ENCODE measurements at places on chromosomes 11 and 22.

DNA sequence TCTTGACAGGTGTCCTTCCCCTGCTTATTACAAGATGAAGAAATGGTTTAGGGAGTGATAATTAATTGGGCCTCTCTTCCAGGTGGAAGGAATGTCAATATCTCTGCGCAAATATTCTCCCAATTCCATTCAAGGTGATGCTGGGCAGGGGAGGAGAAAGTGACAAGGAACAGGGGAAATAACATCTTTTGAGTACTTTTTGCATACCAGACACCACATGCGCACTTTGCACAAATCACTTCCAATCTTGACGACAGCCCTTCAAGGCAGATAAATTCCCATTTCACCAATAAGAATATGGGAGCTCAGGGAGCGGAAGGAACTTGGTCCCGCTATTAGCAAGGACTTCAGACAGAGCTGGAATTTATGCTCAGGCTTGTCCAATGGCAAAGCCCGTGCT lies 145.1 kb upstream of the TBCEL start:
- DNase-seq = no peak

DNA sequence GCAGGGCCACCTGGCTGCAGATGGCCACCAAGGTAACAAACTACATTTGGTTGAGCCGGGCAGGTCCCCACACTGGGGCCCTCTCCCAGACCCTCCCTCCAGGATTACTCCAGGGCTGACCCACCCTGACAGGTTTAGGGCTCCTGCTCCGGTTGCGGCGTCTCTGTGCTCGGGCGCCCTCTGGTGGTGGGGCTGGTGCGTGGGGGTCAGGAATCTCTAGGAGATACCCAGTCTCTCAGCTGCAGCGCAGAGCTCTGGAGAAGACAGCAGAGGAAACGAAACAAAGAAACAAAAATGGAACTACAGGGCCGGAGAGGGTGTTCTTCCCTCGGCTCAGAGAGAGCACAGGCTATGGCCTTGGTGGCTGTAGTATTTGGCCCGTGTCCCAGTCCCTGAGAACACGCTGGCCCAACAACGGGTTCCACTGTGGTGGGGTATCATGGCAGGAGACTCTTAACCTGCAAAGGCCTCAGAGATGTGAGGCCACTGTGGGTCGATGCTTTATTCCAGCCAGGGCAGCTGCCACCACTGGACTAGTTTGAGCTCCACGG lies 2.4 kb downstream of the C11orf96 start:
- DNase-seq = peak; percentile 51

DNA sequence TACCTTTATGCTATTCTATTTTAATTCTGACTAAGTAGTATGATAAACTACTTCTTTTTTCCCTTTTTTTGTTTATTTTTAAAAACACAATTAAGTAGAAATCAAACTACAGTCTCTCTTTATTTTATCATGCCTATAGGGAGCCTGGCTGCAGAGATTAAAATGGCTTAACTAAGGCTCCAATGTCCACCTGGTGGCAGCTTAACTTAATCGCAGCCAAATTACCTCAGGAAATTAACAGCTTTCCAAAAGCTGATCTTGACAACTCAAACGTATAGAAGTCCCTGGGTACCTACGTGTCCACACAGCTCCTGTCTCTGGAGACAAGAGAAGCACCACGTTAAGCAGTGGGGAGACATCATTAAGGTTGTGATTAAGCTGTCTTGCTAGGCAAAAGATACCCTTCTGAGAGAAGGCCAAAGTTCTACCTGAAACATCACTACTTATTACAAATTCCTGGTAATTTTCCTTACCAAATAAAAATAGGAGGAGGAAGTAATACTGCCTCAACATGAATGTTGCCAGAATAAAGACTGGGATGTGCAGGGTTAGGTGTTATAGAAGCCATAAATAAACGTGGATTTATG lies 63.2 kb upstream of the SNX19 start:
- no peak for DNase-seq

DNA sequence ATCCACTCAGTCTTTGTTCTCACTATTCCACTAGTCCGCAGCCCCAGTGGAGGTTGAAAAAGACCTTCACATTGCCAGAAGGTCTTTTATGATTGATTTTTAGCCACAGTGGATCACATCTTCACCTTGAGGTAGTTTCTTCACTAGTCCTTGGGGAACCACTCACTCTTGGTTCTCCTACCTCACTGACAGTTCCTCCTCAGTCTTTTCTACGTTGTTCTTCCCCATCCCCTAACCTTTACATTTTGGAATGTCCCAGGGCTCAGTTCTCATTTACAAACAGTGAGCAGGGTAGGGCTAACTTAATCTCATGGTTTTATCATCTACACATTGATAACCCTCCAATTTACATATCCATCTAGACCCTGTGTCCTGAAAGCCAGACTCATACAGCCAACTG lies 316.4 kb upstream of the SORL1-AS1 start:
- DNase-seq = no peak

DNA sequence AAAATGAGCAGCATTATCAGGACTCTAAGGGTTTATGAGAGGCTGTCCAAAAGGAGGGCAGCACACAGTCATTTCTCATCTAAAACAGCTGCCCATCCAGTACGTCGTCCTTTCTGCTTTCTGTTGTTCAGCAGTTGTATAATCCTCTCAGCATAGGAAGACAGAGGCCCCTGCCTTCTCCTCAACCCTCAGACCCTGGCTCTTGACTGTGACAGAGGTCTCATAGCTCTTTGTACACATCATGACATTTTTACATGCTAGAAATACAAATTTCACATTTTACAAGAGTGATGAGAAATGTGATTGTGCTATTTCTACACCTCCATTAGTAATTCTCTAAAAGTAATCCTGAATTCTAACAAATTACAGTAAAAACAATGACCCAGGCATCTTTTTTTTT lies 36.2 kb upstream of the ZC3H12C start:
- no peak for DNase-seq

GRCh38 chr11:57498540-57498939 lies 17.0 kb downstream of the SLC43A1 start:
- DNase-seq = no peak

DNA sequence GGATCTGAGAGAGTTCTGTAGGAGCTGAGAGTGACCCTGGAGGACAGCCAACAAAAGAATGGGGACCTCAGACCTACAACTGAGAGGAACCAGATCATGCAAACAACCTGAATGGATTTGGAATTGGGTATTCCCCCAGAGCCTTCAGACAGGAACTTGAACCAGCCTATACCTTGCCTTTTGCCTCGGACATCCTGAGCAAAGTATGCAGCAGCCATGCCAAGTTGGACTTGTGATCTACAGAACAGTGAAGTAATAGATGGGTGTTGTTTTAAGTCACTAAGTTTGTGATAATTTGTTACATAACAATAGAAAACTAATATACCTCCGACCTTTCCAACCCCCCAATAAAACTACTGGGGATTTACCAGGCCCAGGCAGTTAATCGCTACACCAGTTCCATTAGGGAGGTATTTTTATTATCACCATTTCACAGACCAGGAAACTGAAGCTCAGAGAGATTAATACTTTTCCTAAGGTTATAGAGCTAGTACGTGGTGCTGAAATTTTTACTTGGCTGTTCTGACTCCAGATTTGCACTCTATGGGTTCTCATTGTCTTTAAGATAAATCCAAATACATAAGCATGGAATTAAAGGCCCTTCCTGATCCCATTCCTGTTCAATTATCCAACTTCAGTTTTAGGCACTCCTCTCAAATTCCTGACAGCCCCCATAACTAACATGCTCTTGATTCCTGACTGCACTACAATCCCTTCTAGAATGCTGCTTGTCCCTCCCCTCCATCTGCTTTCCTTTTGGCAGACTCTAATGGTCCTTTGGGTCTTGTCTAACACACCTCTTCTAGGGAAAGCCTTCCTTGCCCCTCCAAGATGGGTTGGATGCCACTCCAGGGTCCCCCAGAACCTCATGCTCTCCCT lies 1.7 kb upstream of the RASSF10 start:
- no peak for DNase-seq

GRCh38 chr11:46315033-46315738 lies 32.1 kb upstream of the DGKZ start:
- DNase-seq = peak; percentile 50

GRCh38 chr22:39251762-39252460 lies 7.1 kb upstream of the PDGFB start:
- DNase-seq = no peak

GRCh38 chr22:28538922-28539321 lies 140.7 kb downstream of the TTC28 start:
- DNase-seq = no peak

GRCh38 chr11:6606471-6607189 lies 3.1 kb downstream of the ILK start:
- no peak for DNase-seq

DNA sequence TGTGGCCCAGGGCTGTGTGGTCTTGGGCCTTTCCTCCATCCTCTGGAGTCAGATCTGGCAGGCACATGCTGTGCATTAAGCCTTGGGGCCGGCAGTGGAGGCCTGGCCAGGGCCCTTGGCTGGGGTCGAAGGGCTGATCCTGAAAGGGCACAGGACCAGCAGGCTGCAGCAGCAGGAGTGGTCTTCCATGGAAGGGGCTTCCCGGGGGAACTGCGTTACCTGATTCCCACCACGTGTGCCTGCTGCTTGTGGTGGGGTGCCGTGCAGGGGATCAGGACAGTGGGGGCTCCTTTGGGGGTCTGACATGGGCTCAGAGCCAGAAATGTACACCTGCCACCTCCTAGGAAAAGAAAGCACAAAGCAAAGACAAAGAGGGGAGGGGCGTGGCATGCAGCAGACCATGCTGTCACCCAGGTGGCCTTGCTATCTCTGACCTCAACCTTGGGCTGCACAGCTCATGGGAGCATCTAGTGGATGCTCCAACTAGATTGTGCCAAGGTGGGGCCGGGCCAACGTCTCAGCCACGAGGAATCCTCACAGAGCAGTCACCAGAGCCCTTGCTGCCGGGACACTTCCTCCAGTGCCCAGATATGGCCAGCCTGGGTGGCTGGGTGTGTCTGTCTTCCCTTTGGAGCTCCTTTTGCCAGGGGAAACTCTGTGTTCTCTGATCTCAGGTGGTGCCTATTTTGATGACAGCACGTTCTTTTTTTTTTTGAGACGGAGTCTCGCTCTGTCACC lies 17.9 kb upstream of the YPEL1 start:
- DNase-seq = no peak

DNA sequence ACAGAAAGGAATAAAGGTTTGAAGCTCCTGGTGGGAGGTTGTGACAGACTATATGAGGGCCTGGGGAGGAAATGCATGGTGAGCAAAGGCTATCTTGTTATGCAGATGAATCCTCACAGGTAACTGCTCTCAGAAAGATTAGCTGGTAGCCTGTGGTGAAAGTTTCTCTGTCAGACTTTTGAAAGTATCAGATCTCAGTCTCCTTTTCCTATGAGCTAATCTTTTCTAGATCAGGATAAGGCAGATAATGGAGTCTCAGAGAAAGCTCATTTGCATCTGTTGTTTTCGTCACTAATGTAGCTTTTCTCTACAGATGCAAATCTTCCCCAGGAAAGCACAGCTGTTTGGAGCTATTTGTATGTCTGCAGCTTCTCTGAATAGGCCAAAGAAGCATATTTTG lies 21.0 kb upstream of the OR6X1 start:
- DNase-seq = no peak

DNA sequence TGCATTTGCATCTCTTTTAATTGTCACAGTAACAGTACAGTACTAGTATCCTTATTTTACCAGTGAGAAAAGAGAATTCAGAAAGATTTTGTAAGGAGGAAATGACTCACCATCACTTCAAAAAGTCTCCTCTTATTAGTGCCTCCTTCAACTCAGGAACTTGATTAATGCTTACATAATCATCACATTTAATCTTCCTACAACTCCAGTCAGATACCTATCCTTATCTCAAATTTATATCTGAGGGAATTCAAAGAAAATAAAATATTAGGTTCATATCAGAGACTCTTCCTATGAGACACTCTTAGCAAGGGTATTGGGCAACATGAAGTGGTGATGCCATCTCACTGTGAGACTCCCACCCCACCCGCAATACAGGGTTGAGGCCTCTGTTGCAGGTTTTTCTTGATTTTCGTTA lies 26.1 kb upstream of the CTSC start:
- no peak for DNase-seq

GRCh38 chr22:43566021-43566420 lies 154.2 kb downstream of the MPPED1 start:
- no peak for DNase-seq

- DNase-seq = no peak
Measured at GRCh38 chr11:80163441-80163840, 722.6 kb upstream of the TENM4 start.

- no peak for DNase-seq
Measured at GRCh38 chr11:61683961-61684869, 4.0 kb downstream of the DAGLA start.

DNA sequence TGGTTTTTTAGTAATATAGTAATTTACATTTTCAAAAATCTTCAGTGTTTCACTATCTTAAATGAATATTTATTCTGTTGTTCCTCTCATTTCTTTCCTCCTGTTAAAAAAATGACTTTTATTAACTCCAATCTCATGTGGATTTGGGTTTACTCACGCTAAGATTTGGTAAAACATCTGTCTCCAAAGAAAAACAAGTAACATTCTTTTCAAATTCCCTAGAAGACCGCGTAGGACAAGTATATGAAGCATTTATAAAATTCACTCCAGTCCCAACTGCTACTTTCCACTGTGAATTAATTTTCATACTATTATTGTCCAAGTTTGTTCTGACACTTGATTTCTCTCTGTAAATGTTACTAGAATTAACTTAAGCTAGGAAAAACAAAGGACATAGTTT lies 26.2 kb downstream of the SBF2 start:
- no peak for DNase-seq

DNA sequence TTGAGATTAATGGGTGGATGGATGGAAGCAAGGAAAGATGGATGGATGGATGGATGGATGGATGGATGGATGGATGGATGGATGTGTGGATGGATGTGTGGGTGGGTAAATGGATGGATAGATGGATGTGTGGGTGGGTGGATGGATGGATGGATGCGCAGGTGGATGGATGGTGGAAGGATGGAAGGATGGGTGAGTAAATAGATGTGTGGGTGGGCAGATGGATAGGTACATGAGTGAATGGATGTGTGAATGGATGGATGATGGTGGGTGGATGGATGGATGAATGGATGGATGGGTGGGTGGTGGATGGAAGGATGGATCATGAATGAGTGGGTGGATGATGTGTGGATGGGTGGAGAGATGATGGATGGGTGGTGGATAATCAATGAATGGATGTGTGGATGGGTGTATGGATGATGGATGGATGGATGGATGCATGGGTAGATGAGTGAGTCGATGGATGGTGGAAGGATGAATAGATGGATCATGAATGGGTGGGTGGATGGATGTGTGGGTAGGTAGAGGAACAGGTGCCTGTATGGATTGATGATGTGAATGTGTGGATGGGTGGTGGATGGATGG lies 375.2 kb downstream of the BRD1 start:
- no peak for DNase-seq

Measured in activated T-helper 1 cell treated with anti-CD3 and anti-CD28 coated beads, Interleukin-2, amount 50 U/mL, for 16 hours (primary cell).